Left lobe of liver (tissue), 2 donors: ENCODE measurements at places on chromosomes 2 and 18. TPM values are rescaled to one million over a fixed set of nuclear protein-coding genes. Genes with fewer than 3 reads are reported as not detected.

- DNase-seq: no peak
Observed at GRCh38 chr2:157336137-157337010, 10.8 kb upstream of the ERMN start.

DNA sequence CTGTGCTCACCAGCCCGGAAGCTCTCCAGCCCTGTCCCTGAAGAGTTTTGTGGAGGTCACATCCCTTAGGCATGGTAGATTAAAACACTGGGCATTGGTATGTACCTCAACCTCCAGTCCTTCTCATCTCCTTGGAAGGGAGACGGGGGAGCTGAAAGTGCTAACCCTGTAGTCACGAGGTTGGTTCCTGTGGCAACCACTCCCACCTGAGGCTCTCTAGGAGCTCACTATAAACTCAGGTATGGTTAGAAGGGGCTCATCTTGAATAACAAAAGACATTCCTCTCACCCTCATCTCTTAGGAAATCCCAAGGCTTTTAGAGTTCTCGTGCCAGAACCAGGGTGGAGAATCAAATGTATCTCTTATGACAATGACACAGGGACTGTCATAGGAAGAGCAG lies 43.0 kb upstream of the MGAT4A start:
- DNase-seq: no peak

- DNase-seq: no peak
Observed at GRCh38 chr2:240733803-240734495, 42.3 kb downstream of the AQP12A start.

DNA sequence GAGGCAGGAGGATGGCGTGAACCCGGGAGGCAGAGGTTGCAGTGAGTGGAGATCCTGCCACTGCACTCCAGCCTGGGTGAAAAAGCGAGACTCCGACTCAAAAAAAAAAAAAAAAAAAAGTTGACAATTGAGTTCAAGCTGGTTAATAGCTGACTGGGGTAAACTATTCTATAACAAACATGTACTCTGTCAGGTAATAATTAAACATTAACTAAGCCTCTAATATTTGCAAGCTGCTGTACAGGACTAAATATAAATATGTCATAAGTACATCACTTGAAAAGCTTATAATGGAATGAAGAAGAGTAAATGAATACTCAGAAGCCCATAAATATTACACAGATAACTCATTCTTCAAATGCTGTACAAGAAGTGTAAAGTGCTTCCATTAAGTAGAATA lies 190.4 kb upstream of the CRIM1 start:
- DNase-seq: no peak

GRCh38 chr2:38190542-38191218 lies 114.7 kb upstream of the CYP1B1 start:
- no peak for DNase-seq

GRCh38 chr2:203654826-203655225 lies 51.6 kb upstream of the CD28 start:
- DNase-seq: no peak

- no peak for DNase-seq
Observed at GRCh38 chr2:143252138-143252907, 123.1 kb downstream of the ARHGAP15 start.

DNA sequence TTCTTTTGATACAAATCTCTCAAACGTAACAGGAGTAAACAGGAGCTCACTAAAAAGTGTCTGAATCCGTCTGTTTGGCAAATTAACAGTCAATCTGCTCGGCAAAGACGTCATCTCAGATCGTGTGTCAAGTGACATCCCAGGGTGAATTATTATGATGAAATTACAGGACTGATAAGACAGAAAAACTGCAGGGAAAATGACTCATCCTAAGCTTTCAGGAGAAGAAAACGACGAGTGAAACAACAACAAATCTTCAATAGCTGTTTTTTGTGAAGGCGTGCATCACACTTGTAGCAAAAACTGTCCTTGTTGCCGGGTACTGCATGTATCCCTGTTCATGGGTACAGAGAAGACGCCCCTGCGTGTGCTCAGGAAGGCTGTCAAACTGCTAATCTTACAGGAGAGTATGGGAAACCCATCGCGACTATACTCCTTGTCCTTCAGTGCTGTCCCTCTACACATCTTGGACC lies 24.9 kb downstream of the EPB41L3 start:
- DNase-seq: no peak

DNA sequence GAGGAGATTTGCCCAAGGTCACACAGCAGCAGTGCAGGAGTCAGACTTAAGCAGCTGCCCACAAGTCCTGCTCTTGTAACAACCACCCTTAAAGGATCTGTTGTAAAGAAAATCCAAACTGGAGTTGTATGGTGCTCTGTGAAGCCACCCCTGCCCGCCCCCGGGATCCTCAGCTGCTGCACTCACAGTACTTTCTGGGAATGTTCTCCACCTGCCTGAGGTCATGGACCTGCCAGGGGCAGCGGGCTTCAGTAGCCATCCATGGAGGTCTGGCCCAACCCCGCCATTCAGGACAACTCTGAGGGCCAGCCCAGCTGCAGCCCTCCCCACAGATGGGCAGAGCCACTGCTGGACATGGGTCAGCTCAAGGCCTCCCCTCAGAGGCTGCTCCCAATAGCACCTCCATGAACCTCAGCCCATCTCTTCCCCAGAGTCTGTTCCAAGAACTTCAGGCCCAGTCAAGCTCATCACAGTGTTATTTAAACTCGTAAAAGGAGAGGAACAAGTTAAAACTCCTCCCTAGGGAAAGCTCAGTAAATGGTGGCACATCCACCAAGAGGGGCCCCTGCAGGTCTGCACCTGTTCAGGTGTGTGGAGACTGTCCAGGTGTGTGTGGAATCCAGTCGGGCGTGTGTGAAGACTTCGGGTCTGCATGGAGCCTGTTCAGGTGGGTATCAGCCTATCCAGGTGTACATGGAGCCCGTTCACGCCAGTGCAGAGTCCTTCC lies 39.4 kb upstream of the GPC1 start:
- DNase-seq: no peak

- peak; percentile 50 for DNase-seq
Observed at GRCh38 chr2:202113571-202114142, 40.6 kb downstream of the KIAA2012 start.

- DNase-seq: peak; percentile 52
Observed at GRCh38 chr18:22285361-22286140, 116.2 kb downstream of the GATA6 start.

DNA sequence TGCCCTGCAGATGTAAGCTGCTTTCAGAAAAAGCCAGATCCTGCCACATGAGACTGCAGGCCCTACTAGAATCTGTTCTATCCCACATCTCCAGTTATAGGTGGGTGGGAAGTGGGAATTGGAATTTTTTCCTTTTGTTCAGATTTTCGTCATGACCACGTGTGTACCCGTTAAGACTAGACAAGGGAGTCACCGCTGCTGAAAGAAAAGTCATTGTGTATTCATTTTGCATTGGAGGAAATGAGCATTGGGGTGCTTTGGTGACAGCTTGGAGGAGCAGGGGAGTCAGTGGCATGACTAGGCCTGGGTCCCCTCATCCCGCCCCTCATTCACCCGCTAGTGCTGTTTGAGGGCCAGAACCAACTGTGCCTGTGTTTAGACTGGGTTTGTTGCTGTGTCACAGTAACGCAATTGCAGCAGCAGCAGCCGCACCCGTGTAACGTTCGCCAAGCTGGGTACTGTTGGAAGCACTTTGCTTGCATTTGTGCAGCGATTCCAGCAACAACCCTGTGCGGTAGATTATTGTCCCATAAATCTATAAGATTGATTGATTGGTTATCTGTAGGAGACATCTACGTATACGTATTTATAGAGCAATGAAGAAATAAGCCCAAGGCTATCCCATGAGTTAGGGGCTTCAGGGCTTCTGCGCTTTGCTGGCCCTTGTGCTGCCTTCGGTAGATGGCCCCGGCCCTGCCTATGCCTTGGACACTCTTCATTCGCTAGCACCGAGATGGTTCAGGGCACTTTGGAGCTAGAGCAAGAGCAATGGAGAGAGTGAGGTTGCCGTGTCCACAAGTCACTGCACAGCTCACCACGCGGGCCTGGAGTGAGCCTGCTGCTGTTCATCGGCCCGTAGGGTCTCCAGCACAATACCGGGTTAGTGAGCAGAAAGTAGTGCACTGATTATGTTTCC lies 194.9 kb downstream of the AGAP1 start:
- DNase-seq: no peak

DNA sequence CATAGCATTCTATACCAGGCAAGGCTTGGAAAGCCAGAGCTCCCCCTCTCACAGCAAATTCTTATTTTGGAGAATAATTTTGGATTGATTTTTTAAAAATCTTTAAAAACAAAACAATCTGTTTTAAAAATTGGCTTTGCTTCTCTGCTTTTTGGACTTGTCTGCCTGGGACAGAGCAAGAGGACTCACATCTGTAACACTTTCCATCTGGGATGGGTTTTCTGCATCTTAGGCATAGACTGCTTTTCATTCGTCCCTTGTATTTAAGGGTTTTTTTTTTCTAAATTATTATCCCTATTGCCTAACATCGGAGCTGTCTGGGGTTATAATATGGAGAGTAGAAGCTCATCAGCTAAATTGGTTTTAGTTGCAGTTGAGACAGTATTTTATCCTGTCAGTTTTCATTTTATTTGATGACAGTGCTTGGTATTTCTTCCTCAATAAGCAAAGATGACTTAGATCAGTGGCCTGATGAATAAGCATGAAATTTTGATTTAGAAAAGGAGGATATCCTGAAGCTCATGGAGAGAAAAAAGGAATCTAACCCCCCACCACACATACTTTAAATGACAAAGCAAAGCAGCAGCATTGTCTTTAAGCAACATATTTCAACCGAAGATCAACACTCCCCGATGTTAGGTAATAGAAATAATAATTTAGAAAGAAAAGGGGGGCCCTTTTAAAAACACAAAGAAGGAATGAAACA lies 2.3 kb upstream of the FZD7 start:
- DNase-seq: no peak

DNA sequence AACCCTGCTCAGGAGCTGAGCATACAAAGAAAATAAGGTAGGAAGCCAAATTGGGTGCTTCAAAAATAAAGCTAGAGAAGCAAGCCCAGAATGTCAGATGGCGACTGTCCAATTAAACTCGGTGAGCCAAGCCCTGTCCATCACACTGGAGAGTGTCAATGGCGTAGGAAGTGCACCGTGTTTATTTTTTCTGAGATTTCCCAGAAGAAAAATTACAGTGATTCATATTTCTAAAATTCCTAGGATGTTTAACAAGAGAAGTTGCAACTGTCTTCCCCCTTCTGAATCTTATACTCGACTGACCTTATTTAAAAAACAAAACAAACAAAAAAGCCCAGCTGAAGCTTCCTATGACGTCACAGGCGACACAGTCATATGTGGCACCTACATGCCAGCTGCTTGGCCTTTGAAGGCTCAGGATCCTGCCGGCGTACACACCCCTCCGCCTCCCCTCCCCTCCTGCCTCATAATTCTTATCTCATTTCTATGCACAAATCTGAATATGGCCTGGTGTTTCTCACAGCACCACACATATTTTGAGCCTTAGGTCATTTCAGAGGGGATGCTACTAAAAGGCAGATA lies 60.8 kb downstream of the MBP start:
- DNase-seq: no peak

DNA sequence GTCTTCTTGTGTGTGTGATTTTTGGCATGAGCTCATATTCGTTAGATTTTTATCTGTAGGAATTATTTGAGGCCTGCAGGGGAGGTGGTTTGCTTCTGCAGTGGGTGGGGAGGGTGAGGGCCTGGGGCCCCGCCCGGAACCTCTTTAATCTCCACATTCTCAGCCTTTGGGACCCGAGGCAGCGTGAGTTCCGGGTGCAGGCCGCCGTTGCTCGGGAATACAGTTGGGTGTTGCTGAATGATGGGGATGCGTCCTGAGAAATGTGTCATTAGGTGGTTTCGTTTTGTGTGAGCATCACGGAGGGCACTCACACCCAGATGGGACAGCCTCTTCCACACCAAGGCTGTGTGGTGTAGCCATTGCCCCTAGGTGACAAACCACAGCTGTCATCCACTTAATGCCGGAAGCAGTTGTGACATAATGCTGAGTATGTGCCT lies 13.7 kb upstream of the GAL3ST2 start:
- DNase-seq: no peak

GRCh38 chr2:152236191-152236925 lies 60.8 kb upstream of the STAM2 start:
- no peak for DNase-seq

DNA sequence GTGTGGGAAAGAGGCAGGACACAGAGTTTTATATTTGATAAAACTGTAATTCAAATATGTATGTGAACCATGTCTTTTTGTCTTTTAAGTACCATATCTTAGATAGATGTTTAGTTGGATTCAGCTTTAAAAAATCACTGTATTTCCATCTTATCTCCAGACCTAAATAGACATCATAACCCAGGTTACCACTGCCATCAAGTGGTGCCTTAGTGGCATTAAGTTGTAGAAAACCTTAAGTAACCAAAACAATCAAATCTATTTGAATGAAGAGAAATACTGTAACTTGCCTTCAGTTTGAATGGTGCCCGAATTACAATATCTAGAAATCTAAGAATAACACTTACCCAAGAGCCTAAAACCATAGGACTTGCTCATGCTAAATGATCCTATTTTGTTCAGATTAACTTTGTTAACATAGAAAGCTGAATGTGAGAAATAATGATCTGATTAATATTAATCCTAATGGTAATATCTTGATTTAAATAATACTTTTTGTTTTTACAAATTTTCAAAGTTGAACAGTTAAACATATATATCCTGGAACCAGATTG lies 92.5 kb upstream of the MAP2 start:
- no peak for DNase-seq

DNA sequence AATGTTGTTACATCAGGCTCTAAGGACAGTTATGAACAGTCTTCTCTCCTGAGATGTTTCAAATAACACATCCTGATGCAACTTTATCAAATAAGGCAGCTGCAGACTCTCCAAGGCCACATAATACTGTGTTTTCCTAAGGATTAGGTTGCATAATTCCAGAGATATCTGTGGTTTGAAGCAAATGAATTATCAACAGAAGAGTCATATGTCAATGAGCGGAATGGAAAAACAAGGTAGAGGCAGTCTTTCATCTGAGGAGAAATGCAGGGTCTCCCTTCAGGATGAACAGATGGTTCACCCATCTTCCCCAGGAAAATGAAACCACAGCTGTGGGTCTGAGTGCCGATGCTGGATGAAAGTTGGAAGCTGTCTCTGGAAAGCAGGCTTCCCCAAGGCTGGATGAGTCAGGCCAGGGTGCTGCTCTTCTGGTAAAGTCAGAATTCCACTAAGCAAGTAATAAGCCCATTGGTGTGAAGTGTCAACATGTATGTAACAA lies 22.2 kb downstream of the LYG1 start:
- no peak for DNase-seq

GRCh38 chr2:24917086-24917485 lies 3.0 kb downstream of the ADCY3 start:
- no peak for DNase-seq

Gene RBM44
- total RNA-seq: 0.13 TPM

Gene PXDN
- 9.4 TPM for total RNA-seq

Gene DNAH7
- 0.35 TPM for total RNA-seq

Gene MREG
- total RNA-seq: 6.2 TPM

Gene STPG4
- total RNA-seq: not detected

Gene SIX3
- total RNA-seq: not detected

Gene MAP2
- total RNA-seq: 2.3 TPM

Gene DTNA
- 1.6 TPM for total RNA-seq

Gene GTF2A1L
- not detected for total RNA-seq

Gene AQP12B
- not detected for total RNA-seq
